Naive thymus-derived CD4-positive, alpha-beta T cell (primary cell): ENCODE measurements at places on chromosomes 12 and 14.

DNA sequence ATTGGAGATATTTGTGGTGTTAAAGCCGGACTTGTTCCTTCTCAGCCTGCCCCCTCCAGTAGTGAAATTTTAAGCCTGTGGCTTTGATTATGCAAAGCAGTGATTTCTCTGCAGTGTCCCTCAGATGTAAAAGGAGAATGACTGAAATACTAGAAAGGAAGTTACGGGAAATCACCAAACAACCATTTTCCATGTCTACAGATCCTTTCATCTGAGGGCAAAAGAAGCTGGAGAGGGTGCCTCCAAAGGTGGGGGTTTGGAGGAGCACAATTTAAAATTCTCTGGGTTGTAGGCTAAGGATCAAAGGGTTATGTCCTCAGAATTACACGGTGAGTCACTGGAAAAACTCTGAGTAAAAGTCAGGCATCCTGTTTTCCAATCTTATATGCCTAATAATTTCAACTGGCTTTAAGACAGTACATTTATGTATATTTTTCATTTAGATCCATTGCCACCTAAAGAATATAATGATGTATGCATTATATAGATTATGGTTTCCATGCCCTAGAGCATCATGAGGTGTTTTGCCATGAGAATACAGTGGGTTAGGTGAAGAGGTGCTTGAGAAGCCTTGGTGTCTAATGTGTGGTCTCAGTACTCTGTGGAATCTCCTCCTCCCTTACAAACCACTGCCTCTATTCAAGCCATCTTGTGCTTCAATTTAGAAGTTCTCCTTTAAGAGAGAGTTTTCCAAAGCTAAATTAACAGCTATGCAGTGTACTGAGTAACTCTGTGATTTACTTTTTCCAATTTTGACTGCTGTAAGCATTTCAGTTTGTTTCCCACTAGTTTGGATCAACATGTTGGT, 362.1 kb downstream of the RAD51B start:
- DNase-seq = no peak

- DNase-seq = peak; percentile 45
These were observed 235.4 kb downstream of the SEC23A start for GRCh38 chr14:38867561-38868150.

DNA sequence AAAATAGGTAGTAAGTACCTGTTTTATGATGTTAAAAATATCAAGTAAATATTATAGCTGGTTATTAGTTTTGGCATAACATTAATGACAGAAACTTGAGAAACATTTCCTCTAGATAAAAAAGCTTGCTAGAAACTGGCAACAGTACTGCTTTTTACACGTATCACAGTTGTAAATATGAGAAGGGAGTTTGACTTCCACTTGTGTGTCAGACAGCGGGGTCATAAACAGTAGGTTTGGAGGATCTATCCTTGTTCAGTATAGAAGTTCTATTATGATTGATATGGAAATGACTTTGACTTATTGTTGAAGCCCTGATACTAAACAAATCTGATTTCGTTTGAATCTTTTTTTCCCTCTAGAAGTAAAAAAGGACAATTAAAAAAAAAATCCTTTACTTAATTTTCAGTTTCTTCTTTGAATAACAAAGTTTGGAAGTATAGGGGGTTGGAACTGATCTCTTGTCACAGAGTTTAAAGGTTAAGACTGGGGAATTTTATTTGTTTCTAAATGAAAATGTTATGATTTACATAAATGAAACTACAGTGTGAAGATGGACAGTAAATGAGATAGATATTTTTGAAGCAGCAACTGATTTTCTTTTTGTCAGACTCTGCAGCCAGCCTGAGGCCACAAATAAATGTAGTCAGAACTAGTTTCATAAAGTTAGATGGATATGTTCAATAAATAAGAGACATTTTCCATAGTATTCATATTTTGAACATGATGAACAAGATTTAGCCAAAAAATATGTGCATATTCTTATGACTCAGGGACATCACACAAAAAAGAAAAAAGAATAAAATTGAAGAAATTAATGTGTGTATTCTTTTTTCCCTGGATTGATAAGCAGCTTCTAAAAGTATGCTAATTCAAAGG, 50.1 kb downstream of the WNK1 start:
- DNase-seq = no peak

DNA sequence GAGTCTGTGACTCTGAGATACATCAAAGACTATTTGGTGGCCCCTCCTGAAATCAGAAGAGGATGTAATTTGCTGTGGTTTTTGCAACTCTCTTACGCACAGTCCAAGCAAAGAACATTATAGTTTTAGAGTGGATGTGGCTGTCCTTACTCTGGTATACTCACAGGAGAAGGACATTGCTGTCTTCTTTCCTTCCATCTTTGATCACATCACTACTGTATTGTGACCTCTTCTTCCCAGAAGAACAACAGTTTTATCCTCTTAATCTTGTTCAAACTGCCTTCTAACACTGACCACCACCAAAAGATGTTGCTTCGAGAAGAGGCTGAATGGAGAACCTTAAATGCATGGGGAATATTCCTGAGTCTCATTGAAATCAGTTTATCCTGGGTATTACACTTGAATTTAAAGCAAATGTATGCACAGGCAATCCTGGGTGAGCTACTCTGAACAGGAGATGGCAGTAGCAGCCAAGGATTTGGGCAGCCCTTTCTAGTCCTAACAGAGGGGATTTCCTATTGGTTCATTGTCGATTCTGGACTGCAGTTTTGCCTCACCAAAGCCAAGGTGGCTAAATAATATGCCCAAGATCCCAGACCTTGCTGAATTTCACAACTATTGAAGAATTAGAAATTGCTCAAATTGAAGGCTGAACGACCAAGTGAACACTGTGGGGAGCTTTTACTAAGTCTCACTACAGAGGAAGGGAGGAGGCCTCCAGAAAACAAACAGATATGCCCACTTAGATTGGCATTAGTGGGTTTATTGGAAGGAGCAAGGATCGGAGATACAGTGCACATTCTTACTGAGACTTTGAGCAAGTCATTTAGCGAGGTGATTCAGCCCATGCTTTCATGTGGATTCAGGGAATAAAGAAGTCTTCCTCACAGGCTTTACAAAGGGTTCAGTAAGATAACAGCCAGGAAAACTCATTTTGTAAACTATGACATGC, 282.8 kb downstream of the PAWR start:
- no peak for DNase-seq

- peak; percentile 57 for DNase-seq
These were observed 34.1 kb upstream of the FAM181A start for GRCh38 chr14:93892923-93893558.

- no peak for DNase-seq
These were observed 160.1 kb downstream of the KTN1 start for GRCh38 chr14:55739967-55740648.

DNA sequence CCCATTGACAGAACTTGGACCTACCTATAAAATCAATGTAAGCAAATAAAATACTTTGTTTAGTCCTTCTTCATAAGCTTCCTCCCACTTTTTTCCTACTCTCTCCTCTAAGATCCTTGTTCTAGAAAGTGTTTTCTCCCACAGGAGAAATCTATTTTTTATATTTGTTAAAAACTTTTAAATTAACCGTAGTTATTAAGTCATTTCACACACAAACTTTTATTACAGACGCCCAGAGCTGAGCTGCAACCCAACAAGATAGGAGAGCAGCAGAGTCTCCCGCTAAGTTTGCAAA, 27.7 kb downstream of the DAD1 start:
- no peak for DNase-seq

DNA sequence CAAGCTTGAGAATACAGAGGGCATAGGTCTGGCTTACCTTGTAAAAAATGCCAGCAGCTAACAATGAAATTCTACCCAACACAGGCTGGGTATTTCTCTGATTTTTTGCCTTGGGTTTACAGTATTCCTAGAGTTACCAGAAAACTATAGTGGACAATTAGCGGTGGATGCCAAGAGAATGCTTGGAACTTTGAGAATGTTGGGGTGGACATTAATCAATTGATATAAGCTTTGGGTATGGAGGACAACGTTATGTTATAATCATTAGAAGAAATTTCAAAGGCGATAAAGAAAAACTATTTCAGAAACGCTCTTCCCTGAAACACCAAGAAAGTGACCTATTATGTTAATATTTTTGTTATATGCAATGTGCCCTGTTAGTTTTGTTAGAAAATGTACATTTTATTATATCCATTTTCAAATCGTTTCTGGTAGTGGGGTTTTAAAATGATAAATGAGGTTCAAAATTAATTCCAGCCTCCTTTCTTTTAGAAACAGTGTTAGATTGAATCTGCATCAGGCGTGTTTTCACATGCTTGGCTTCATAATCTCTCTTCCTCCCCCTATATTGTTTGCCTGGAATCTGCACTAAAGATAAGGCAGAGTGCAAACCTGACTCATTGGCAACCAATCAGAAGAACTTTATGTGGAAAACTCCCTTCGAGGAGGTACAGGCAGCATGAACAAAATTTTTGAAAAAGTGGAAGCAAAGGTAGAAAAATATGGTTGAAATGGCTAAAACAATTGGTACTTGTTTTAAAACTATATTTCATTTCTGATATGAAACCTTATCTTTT, 1.4 kb upstream of the PTPRQ start:
- DNase-seq = no peak

- DNase-seq = no peak
These were observed 66.7 kb upstream of the RBM19 start for GRCh38 chr12:114032801-114033200.

GRCh38 chr12:113551563-113551962, 79.9 kb upstream of the LHX5 start:
- DNase-seq = no peak

GRCh38 chr12:126518596-126519200, 1453.5 kb downstream of the AACS start:
- no peak for DNase-seq

DNA sequence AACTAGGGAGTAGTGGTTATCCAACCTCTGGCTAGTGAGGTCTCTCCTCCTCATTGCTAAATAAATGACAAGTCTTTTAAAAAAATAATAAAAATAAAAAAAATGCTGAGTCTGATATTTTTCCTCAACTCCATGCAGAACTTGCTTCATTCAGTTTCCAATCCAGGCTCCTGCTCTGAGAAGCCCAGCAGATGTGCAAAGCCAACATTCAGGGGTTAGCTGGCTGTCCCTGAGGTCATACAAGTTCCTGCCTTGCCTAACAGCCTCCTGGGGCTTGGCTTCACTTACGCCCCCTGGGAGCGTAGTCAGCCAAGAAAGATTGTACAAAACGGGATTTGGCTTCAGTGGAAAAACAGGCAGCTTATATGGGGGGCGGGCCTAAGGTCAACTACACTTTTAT, 23.3 kb downstream of the RTRAF start:
- no peak for DNase-seq

- DNase-seq = no peak
These were observed 368.8 kb downstream of the SYT1 start for GRCh38 chr12:79233341-79233781.

DNA sequence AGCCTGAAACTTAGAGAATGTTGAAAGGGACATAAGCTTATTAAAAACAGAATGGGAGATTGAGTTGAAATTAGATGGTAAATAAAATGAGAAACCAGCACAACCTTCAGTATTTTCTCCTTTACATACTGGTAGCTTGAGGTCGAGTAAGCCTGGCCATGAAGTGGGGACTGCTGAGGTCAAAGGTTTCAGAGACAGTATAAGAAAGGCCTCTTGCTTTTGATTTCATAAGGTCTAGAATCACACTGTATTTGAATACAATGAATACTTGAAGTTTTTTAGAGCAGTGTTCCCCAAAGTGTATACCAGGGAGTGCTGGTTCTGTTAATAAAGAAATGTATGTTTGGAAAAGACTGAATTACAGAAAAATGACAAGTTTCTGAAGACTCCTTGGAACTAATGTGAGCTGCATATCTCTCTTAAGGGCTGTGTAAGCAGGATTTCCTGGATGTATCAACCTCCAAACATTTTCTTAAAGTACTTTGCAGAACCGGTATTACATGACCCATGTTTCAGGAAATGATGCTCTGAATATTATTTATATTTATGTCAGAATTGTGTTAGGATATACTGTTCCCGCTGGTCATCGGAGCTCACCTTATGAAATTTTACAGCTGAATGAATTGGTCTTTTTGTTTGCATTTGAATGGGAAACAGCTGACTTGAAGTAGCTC, 85.0 kb downstream of the AKAP6 start:
- no peak for DNase-seq

DNA sequence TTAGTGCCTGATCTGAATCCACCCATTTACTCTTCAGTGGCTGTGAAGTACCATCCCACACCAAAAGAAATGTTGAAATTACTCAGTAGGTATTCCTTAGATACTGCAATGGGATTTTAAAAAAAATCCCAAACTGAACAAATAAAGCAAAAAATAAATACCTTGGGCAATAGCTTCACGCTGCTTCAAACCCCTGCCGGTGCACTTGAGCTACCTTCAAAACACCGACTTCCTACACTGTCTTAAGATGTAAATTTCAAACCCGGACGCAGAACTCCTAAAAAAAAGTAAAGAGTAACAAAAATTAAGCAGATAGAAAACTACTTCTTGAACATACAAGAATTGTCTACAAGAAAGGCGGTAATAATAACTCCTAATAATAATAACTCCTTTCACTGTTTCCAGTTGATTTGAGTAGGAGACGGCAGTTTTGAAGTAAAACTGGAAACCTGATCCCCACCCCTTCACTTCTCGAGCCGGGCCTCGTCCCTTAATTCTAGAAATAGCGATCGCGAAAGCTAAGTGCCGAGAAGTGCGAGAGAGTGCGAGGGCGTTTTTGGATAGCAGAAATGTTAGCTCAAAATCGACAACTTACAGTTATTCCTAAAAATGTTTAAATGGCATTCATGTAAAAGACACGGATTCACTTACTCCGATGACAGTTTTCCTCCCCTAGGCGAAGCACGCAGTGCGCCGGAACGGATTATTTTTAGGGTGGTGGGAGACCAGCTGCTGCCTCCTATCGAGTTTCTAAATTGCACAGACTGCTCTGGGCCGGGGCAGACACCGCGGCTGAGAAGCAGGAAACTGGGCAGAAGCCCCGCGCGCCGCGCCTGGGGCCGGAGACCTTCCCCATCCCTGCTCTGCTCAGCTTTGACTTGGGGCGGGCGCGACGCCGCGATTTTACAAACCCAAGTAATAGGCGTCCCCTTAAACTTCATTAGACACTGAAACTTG, at the start of gene ABCC9:
Gene ABCC9 (minus strand): TSS at position 878 of the 957 bp plus-strand sequence. CDS start 4,752 bp downstream, outside the sequence.
- peak; percentile 3 for DNase-seq

GRCh38 chr14:83638748-83639504, 1891.0 kb upstream of the FLRT2 start:
- no peak for DNase-seq

- DNase-seq = no peak
These were observed 24.3 kb upstream of the ATF1 start for GRCh38 chr12:50739611-50740010.

DNA sequence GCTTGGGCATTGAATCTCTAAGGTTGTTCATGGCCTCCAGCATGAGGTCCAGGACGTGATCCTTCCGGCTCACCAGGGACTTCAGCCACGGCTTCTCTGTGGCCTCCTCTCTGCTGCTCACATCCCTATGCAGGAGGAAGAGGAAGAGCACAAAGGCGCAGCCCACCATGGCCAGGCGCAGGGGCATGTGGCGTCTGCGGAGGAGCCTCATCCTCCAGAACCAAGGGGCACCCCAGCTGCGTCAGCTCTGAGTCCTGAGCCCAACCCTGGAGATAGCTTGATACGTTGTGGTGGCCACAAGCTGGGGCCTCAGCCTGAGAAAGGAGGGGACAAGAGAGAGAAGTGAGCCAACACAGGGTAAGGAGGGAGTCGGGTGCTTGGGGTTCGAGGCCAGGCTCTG, 11.6 kb downstream of the GALNT6 start:
- no peak for DNase-seq
